ENCODE measurements at places on chromosomes 6 and 20. TPM values are rescaled to one million over a fixed set of nuclear protein-coding genes. Genes with fewer than 3 reads are reported as not detected.

Gene HLA-DOA
- total RNA-seq, result 8.2 TPM

GRCh38 chr6:53939830-53940229 is 145.0 kb downstream of the LRRC1 start:
- no peak for DNase-seq

DNA sequence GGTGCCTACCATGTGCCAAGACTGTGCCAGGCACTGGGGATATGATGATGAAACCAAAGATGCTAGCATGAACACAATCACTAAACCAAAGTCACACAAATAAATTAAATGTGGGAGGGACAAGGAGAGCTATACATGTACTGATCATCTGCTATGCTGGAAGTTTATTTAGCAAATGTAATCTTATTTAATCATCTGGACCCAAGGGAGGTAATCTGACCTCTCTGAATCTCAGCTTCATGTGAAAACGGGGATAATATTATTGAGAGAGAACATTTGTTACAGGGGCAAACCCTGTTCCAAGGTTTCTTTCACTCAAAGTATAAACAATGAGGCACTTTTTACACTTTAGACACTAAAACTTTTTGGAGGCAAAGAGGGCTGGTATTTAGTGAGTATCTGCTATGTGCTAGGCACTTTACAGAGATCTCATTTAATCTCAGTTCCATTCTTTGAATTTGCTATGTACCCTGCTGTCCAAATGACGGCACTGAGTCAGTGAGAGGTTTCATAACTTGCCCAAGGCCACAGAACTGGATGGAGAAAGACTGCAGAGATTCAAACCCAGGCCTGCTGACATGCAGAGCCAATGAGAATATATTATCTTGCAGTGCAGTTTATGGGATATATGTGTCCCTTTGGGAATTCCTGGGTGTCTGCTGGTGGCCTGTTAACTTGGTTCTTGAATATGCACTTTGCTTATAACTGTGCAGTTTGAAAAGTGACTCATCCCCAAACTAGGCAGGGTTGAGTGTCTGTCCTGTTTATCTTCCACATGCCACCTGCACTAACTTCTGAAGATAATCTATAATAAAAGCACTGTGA is 3.3 kb upstream of the ASXL1 start:
- DNase-seq, result no peak

GRCh38 chr20:51372176-51372803 is 170.2 kb downstream of the NFATC2 start:
- DNase-seq, result peak; percentile 69

- no peak for DNase-seq
These were observed 32.0 kb downstream of the TM9SF4 start for GRCh38 chr20:32141465-32141980.
